Stimulated activated CD8-positive, alpha-beta memory T cell treated with anti-CD3 and anti-CD28 coated beads, Interleukin-2, amount 100 ng/mL, for 48 hours (primary cell): ENCODE measurements at places on chromosomes 7 and 10.
A peak's percentile ranks its signal among the peaks of the same experiment; 100 is the strongest.

DNA sequence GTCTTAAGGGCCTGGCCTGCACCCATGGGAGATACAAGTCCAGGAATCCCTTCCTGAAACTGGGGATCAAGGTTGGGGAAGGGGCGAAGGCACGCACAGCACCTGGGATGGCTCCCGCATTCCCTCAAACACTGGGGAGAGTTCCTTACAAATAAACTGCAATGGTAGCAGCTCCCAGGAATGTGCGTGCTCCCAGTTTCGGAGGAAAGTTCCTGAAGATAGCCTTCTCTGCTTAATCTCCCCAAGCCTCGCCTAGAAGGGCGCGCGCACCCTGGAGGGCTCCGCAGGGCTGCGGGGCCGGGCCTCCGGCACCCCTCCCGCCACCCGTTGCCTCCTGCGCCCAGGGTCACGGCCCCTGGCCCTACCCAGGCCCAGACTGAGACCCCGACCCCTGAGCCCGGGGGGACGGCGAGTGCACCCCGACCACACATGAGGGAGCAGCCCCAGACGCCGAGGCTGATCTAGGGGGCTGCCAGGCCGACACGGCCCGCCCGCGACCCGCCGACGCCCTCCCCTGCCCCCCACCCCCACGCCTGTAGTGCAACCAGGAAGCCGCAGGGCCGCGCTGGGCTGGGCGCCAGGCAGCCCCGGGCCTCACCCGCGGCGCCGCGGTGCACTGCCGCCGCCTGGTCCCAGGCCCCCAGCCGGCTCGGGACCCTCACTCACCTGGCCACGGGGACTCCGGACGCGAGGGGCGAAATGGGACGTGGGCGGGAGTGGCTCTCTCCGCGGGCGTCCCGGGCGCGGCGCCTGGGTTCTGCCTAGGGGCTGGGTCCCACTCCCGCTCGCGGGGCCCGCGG lies 460 bp downstream of the ANXA11 start:
- no peak for DNase-seq

DNA sequence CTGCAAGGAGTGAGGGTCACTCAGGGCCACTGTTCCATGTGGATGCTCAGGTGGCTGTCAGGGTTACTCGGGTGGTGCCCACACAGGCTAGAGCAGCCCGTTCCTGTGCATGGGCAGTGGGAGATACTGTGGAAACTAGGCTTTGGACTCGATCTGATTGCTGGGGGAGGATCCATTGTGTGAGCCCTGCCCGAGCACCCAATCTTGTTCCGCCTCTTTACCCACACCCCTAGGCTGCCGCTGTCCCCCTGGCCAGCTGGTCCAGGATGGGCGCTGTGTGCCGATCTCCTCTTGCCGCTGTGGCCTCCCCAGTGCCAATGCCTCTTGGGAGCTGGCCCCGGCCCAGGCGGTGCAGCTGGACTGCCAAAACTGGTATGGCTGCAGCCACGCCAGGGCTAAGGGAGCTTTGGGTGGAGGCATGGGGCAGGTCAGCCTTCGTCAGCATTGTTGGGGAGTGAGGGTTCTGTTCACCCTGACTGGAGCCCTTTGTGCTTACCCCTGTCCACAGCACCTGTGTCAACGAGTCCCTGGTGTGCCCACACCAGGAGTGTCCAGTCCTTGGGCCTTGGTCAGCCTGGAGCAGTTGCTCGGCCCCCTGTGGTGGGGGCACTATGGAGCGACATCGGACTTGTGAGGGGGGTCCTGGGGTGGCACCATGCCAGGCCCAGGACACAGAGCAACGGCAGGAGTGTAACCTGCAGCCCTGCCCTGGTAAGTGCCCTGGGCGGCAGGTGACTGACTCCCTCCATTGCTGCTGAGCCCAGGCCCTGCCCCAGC lies 12.4 kb upstream of the ZNF862 start:
- no peak for DNase-seq

DNA sequence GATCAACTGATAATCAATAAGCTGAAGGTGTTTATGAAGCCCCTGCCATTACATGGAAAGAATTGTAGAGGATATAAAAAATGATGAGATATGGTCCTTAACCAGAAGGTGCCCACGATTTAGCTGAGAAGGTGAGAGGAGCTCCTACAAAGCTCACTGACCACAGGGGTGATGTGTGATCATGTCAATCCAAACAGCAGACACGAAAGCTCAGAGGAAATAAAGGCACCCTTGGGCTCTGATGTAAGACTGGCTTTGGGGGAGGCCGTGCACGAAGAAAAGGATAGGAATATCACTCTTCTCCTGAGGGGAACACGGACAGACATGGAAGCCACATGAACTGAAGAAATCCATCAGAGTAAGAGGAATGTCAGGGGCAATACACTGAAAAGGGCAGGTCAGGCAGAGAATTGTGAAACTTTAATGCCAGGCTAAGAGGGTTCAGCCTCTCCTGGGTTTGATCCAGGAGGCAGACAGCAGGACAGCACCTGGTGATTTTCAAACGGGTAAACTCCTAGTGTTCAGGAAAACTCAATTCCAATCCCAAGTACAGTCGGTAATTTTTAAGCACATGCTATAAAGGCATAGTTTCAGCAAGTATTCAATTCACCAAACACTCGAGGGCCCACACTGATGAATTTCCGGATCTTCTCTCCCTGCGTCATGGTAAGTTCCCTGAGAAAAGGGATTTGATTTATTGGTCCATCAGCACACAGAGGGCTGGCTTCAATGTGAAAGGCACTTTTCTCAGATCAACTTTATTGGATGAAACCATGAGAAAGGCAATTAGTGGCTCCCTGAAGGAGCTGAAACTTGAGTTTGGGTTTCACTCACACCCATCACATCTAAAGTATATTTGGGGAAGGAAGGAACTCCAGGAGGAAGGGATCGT lies 163.8 kb downstream of the PRPF18 start:
- DNase-seq, result no peak

- DNase-seq, result no peak
These were observed 148.1 kb downstream of the ITGA8 start for GRCh38 chr10:15571575-15571974.

DNA sequence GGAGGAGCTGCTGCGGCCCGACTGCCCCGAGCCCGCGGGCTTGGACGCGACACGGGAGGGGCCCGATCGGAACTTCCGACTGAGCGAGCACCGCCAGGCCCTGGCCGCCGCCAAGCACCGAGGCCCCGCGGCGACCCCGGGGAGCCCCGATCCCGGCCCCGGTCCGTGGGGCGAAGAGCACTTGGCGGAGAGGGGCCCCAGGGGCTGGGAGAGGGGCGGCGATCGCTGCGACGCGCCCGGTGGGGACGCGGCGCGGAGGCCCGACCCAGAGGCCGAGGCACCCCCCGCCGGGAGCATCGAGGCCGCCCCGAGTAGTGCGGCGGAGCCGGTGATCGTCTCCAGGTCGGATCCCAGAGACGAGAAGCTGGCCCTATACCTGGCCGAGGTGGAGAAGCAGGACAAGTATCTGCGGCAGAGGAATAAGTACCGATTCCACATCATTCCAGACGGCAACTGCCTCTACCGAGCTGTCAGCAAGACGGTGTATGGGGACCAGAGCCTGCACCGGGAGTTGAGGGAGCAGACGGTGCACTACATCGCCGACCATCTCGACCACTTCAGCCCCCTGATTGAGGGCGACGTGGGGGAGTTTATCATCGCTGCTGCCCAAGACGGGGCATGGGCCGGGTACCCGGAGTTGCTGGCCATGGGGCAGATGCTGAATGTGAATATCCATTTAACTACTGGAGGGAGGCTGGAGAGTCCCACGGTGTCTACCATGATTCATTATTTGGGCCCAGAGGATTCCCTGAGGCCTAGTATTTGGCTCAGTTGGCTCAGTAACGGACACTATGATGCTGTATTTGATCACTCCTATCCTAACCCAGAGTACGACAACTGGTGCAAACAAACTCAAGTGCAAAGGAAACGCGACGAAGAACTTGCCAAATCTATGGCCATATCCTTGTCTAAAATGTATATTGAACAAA lies 1.4 kb downstream of the OTUD1 start:
- peak; percentile 11 for DNase-seq

- DNase-seq, result no peak
These were observed 280.2 kb downstream of the SNX13 start for GRCh38 chr7:17660116-17660515.

- no peak for DNase-seq
These were observed 120.8 kb downstream of the PTPN20 start for GRCh38 chr10:47031901-47032465.
